CD4-positive, alpha-beta T cell treated with Interleukin-4 for 1 hour (primary cell): ENCODE measurements at places on chromosomes 12 and 14.

GRCh38 chr12:89800435-89800834 is 91.8 kb upstream of the ATP2B1 start:
- no peak for DNase-seq

GRCh38 chr14:97975962-97976361 is 1178.8 kb downstream of the VRK1 start:
- peak; percentile 37 for DNase-seq

DNA sequence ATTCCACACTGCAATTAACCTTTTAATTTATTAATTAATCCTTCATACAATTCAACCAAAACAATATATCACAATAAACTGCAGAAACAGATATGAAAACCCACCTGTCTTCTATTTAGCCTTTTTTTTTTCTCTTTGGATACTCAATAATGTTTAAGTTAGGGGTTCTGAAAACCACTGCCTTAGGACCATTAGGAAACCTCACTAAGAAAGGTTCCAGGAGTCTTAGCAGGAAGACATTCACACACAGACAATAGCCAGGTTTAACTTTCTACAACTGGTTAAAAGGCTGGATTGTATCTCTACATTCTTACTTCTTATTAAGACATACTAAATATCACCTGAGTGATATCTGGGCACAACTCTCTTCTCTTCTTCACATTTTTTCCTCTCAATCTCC is 3.3 kb downstream of the SEC23A start:
- DNase-seq = no peak

GRCh38 chr14:98704441-98704840 is 567.6 kb downstream of the BCL11B start:
- peak; percentile 55 for DNase-seq

GRCh38 chr12:26632756-26633155 is 200.2 kb downstream of the ITPR2 start:
- DNase-seq = no peak

- DNase-seq = no peak
These were observed 79.4 kb downstream of the DYRK2 start for GRCh38 chr12:67727702-67728666.

DNA sequence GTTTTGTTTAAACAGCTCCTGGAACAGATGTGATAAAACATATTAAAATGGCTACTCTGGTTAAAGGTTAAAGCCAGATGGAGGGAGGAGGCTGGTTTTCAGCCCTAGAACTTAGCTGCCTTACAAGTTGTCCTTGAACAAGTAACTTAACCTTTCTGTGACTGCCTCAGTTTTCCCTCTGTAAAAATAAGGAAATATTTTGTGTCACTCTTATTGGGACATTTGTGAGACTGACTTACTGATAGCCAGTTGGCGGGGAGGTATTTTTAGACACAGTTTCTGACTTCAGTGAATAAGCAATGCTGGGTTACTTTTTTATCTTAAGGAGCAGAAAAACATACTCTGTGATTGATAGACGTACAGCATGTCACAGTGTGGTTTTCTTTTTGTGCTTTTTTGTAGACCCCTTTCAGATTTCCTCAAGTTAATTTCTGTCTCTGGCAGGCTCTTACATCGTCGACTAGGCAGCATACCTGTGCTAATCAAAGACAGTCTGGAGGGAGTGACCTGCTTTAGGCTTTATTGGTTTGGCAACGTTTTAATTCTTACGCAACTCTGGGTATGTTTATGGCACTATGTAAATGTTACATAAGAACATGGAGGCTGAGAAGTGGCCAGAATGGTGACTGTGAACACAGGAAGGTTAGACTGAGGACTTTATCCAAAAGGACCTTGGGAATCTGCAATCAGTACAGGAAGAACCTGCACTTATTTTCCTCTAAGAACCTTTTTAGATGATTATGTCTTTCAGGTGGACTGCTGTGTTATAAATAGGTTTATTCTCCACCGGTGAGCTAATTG is 3.3 kb downstream of the ACVR1B start:
- no peak for DNase-seq

GRCh38 chr14:21965042-21965441 is 291.4 kb upstream of the OR4E1 start:
- DNase-seq = peak; percentile 68

DNA sequence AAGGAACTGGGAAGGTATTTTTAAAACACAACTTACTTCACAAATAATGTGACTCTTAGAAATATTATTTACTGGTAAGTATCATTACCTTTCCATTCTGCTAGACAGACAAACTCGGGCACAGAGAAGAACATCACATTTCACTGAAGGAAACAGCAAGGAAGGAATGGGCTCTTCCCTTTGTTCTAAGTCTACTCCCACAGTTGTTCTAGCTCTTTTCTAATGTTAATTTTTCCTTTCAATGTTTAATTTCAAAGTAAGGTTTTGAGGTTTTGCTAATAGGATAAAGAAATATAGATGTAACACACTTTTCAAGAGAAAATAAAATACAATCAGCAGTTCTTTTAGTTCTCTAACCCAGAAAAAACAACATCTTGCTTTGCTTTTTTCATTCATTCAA is 7.0 kb downstream of the NID2 start:
- no peak for DNase-seq

DNA sequence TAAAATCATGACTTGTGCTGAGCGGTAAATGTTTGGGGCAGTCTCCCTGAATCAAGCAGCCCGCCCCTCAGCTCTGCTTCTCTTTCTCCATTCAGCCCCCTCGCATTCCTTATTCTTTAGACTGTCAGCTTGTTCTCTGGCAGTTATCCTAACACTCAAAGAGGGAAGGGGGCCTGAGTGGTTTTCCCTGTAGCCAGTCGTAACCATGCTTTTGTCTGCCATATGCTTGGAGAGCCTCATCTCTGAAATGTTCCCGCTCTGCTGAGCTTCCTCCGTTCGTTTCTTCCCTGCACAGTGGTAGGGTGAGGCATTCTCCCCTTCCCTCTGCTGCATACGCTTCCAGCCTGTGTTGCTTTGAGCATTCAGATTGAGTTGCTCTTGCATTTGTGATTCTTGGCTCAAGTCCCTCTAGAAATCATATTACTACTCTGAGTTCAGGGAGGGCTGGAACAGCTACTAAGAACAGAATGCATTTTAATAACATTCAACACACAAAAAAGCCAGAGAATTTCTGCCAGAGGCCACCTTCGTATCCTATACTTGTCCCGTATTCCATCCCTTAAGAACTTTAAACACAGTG is 119.7 kb downstream of the FBXL14 start:
- DNase-seq = no peak

DNA sequence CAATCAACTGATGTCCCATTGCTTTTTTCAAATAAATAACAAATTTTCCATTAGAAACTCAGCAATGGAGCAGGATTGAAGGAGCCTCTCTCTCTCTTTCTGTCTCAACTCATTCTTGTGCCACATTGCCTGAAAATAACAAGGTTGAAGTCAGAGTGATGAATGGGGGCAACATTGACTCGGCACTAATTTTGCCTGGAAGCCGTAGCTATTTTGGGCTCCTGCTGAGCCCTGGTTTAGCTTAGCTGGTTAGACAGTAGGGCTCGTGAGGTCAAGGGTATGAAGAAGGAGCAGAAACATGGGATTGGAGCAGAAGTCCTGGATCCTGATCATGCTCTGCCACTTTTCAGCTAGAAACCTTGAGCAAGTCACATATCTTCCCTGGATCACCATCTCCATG is 38.9 kb downstream of the WSCD2 start:
- no peak for DNase-seq

- DNase-seq = no peak
These were observed 15.4 kb downstream of the TRAFD1 start for GRCh38 chr12:112140728-112141127.

DNA sequence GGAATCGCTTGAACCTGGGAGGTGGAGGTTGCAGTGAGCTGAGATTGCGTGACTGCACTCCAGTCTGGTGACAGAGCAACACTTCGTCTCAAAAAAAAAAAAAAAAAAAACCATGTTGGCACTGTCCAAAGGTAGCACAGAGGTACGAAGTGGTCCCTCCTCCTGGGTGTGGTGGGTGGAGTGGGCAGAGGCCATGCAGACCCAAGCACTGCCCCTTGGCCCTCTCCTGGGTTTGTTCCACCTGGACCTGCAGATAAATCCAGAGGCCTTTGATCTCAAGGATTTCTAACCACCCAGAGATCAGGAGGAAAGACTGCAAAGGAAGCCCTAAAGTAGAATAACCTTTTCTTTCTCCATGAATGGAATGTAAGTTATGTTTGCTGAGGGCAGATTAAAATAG is 8.7 kb upstream of the GALNT6 start:
- DNase-seq = no peak

DNA sequence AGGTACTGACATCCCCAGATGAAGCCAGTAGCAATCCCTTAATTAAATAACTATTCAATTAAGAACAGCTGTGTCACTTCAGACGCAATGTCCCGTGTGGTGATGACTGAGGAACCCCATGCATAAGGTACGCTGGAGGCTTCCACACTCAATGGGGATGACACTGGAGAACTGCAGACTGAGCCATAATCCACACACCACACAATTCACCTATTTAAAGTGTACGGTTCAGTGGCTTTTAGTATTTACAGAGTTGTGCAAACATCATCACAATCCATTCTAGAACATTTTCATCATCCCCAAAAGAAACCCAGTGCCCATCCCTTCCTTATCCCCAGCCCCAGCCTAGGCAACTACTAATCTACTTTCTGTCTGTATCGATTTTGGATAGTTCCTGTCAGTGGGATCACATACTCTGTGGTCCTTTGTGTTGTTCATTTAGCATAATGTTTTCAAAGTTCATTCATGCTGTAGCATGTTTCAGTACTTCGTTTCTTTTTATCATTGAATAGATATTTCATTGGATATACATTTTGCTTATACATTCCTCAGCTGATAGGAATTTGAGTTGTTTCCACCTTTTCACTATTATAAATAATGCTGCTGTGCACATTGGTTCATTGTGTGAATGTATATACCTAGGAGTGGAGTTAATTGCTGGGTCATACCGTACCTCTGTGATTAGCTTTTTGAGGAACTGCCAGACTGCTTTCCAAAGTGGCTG is 61.1 kb downstream of the NINJ2 start:
- DNase-seq = no peak

DNA sequence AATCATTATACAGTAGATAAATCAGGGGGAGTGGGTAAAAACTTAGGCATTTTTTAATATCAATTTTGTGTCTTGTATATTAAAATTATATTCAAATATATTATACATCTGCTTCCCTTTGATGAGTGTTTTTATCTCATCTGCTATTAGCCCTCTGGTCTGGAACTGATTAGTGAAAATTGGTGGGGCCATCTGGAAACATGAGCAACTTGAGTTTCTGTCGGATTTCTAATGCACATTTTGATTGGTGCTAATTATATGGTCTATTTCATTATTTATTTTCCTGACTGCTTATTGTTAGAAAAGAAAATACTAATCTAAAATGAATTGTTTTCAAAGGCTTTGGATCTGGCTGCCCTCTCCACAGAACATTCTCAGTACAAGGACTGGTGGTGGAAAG is 28.2 kb downstream of the TTC8 start:
- DNase-seq = no peak

- DNase-seq = no peak
These were observed 1.3 kb upstream of the EMP1 start for GRCh38 chr12:13195250-13195649.

DNA sequence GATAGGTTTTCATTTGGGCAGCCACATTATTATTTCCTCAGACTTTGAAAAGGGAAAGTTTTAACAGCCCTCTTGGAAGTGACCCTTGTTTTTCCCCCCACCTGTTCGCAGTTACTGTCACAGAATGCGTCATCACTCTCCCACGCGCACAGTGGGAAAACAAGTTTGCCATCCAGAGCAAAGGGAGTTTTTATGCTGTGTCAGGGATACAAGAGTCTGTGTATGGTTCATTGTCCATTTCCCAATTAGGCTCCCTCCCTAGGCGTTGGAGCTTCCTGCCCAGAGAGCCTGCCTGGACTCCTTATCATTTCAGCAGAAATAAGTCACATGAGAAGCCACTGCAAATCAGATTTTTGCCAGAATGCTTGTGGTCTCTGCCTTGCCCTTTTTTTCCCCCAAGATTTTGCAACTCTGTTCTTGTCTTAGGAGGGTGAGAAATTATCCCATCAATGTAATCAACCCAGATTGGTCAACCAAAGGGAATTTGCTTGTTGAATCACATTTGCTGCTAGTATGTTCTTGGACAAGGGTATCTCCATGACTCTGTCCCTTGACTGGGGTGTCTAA is 104.1 kb downstream of the IGF1 start:
- no peak for DNase-seq

GRCh38 chr12:24460506-24460905 is 488.4 kb downstream of the BCAT1 start:
- no peak for DNase-seq

- DNase-seq = no peak
These were observed 109.7 kb downstream of the ANO4 start for GRCh38 chr12:100904270-100904669.

DNA sequence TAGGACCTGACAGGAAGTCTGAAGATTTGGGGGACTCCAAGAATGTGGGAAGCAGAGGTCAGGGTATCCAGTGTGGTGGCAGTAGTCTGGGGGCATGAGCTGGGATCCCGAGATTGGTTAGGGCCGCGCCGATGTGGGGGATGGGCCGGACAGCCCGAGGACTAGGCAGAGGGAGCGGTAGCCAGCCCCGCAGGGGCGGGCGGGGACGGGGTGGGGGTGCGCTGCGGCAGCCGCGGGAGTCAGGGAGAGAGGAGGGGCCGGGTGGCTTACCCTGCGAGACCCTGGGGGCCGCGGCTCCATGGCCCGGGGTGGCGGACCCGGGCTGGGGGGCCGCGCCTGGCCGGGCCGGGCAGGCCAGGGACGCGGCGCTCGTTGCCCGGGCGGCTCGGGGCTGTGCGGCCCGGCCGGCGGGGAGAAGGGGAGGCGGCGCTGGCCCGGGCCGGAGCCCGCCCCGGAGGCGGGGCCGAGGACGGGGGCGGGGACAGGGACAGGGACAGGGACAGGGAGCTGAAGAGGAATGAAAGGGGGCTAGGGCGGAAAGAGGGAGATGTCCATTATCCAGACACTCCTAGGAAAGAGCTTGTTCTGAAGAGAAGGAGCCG is 5.6 kb downstream of the ZNF385A start:
- DNase-seq = no peak

DNA sequence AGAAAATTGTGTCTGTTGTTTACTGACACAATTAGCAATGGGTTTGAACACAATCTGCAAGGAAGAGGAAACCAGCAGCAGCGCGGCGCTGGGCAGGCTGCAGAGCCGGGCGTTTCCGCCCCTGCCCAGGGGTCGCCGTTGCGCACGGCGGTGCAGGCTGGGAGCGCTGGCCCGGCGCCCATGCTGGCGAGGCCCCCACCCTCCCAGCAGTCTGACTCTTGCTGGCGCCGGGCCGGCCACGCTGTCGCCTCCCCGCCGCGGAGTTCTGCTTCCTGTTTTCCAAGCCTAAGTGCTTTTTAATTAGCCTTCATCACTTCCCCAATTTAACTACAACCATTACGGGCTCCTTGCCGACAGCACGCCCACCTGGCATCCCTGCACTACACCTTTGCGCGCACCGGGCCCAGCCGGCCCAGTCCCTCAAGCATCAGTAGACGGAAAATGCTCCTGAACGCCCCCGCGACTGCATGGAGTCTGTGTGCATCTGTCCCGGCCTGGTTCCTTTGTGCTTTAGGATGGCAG is 212.1 kb downstream of the GXYLT1 start:
- peak; percentile 56 for DNase-seq
